ENCODE measurements at places on chromosomes 4 and X.

DNA sequence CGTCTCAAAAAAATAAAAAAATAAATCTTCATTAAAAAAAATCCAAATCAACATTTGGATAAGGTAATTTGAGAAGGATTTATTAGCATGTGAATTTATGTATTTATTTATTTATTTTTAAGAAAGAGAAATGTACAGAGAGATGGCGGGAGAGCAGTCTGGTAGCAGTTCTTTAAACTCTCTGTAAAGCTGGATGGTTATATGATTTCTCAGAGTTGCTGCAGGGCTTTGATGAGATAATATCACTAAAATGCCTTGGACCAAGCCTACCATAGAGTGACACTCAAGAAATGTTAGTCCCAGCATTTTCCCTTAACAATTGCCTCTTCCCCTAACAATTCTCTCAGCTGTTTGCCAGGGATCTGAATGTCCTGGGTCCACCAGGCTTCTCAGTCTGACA, 103.4 kb upstream of the LNX1 start:
- no peak for DNase-seq

DNA sequence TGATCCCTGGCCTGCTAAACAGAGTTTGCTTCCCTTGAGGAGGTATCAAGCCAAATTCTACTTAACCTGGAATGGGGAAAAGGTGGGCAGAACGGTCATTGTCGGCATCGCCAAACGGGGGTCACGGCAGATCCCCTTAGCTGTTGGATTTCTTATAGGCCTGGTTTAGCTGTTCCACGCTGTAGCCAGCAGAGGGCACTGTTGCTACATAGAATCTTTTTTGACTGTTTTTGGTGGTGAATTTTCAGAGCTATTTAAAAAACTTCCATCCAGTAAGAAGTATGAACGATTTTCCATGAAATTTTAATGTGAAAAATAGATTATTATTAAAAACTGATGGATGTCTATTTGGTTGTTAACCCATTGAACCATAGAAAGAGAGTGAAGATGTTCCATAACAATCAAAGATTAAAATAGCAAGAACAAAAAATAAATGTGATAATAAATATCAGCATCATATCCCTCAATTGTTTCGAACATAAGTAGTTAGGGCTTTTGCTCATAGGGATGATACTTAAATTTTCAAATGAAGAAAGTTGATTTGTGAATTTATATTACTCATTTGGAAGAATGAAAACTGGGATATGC, 56.6 kb downstream of the LINC00632 start:
- DNase-seq, result no peak

DNA sequence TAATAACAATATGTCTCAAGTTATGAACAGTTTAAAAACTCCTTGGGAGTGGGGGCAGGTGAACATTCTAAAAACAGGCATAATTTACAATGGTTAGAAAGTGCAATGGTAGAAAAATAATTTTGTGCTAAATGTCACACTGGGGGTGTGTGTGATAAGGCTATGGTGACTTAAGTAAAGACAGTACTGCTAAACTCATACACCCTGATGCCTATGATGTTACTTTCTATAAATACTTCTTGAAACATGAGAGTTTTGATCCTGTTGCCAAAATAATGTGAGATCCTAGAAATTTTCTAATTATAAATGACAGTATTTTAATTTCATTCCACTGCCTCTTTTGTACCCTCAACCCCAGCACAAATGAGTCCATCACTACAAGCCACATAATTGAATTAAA, 144.2 kb downstream of the POLA1 start:
- DNase-seq, result no peak

DNA sequence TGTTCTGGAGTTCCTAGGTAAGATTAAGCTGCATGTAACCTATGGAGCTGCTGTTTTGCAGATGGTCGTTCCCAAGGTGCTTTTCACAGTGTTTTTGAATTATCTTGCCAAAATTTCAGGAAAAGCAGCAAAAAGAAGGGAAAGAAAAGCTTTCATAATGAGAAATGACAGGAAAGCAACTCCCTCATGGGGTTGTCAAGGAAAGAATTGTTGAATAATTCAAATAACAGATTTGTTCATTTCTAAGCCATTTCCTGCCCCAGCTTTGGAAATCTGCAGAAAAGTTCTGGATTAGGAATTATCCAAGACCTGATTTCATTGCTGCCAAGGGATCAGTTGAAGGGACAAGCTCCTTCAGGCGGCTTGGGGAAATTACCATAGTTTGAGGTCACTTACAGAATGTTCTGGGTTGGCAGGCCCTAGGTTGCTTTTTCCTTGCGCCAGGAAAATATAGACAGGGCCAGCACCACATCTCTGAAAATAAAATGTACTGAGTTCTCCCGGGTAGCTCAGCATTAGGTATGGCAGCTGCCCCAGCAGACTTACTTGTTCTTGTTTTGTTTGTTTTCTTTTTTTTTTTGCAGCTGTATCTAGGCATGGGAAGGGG, 354.7 kb downstream of the STIM2 start:
- DNase-seq, result no peak

DNA sequence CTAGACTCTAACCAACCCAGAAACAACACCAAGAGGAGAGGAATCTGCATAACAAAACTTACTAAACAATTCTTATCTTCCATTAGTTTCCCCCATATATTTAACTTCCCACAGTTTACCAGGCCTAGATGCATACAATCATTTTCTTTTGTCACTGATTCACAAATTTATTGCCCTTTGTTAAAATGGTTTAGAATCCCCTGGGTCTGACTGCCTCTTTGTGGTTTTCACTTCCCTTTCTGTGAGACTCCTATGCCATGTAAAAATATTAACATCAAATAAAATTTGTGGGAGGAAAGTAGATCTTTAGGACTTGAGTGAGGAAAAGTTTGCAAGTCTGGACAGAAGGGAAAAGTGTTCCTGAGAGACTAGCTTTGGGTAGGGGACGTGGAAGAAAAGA, 393.8 kb upstream of the CNKSR2 start:
- DNase-seq, result no peak

DNA sequence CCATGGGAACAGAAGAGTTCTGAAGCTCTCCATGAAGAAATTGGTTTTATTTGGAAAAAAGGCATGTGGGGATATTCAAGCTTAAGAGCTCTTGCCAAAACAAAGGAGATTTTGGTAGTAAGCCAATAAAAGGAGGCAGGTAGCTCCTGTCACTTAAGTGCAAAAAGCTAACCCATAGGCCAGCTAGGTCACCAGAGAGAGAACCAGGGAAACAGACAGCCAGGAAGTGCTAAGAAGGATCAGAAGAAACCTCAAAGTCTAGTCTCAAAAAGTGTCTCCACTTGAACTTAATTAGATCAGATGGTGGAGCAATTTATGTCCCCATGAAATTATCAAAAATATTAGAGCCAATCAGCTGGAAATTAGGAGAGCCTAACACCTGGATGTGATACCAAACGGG, 49.2 kb downstream of the CD40LG start:
- no peak for DNase-seq

GRCh38 chrX:54043541-54044125, 640 bp downstream of the PHF8 start:
- DNase-seq, result no peak

GRCh38 chrX:97860226-97860625, 976.5 kb downstream of the RPA4 start:
- no peak for DNase-seq

GRCh38 chrX:1407035-1407434, 15.1 kb upstream of the SLC25A6 start:
- no peak for DNase-seq

- DNase-seq, result no peak
Measured at GRCh38 chr4:86274642-86275041, 85.2 kb downstream of the MAPK10 start.

All from NCI-H446 treated with DMSO at 0.1 percent for 48 hours (cell line).